Effector memory CD4-positive, alpha-beta T cell (primary cell): ENCODE measurements at places on chromosomes 5 and 9.

- H3K27ac ChIP-seq, result no peak overlapping the region
- H3K4me1 ChIP-seq, result no peaks in the 10 kb centered on the region
- no peak for DNase-seq
- no peak overlapping the region for H3K4me3 ChIP-seq
Observed at GRCh38 chr9:93261735-93262523, 78.0 kb downstream of the WNK2 start.

DNA sequence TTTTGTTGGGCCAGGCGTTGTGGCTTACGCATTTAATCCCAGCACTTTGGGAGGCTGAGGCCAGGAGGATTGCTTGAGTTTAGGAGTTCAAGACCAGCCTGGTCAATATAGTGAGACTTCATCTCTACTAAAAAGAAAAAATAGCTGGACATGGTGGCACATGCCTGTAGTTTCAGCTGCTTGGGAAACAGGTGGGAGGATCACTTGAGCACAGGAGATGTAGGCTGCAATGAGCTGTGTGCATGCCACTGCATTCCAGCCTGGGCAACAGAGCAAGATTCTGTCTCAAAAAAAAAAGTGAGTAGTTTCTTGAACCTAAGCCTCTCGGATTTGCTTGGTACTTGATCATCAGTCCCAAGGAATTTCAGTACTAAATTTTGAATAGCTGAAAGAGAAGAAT lies 26.9 kb downstream of the G3BP1 start:
- H3K4me3 ChIP-seq, result no peak overlapping the region
- H3K27me3 ChIP-seq, result no peaks in the 10 kb centered on the region
- DNase-seq, result no peak
- peaks cover 82% of the 10 kb centered on the region for H3K36me3 ChIP-seq
- H3K4me1 ChIP-seq, result no peaks in the 10 kb centered on the region

DNA sequence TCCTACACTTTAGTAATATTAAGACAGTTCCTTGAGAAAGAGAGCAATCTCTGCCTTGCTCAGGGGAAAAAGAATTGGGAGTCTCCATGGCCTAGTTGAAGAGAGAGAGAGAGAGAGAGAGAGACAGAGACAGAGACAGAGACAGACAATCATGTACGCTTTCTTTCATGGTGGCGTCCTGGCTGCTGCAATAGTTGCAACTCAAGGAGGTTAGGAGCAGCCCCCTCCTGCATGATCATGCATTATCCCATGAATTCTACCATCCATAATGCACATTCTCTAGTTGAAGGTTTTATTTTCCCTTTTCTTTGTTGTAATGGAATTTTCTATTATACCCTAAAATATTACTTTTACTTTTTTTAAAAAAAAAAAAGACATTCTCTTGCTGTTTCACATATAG lies 50.7 kb downstream of the PPP2R2B start:
- no peaks in the 10 kb centered on the region for H3K4me1 ChIP-seq
- H3K27ac ChIP-seq, result no peak overlapping the region
- no peak for DNase-seq
- H3K36me3 ChIP-seq, result no peaks in the 10 kb centered on the region
- no peaks in the 10 kb centered on the region for H3K27me3 ChIP-seq

DNA sequence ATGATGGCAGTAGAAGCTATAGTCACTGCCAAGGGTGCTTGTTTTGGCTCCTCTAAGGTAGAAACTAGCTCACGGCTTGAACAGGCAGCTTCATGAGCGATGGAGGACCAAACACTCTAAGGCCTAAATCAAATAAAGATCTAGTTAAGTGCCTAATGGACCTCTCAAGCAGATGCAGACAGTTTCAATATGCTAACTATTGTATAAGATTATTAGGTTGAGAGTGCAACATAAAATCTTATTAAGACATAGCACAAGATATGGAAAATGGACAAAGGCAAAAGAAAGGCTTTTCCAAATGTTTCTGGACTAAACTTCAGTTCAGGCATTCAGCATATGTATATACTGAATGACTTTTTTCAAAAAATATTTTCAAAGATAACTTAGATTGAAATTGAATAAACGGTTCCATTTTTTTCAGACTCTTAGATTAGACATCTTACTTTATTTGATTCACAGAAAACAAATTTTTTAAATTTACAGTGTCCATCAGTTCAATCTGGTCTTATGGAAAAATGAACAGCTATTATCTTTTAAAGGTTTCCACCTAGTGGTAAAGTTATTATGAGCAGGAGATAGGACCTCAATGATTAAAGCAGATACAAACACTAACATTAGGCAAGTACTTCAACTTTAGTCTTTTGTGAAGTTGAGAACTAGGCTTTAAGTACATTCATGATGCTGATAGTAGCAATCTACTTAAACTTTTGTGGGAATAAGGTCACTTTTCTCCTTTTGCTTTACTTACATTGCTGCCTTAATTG lies 1167.7 kb downstream of the MAT2B start:
- H3K27me3 ChIP-seq, result no peaks in the 10 kb centered on the region
- no peak for DNase-seq
- H3K4me3 ChIP-seq, result no peak overlapping the region
- H3K27ac ChIP-seq, result no peak overlapping the region

- H3K4me3 ChIP-seq, result no peak overlapping the region
- no peak overlapping the region for H3K27ac ChIP-seq
- no peaks in the 10 kb centered on the region for H3K27me3 ChIP-seq
- H3K4me1 ChIP-seq, result peaks cover 19% of the 10 kb centered on the region
- DNase-seq, result no peak
- H3K36me3 ChIP-seq, result no peaks in the 10 kb centered on the region
Observed at GRCh38 chr9:37413311-37413710, 9.2 kb upstream of the GRHPR start.

DNA sequence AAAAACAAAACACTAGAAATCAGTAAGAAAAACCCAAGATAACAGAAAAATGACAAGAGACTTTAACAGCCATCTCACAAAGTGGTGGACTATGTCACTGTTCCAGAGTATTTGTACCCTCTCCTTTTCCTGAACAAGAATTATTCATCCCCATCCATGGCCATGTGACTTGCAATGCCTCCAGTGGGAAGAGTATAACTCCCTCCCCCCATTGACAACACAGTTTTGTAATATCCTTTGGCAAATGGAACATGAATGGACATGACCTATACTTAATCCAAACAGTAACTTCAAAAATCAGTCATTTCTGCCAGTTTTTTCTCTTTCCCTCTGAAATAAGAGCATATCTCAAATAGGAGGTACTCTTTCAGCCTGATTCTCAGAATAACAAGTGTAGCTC lies 33.9 kb downstream of the PTBP3 start:
- no peak overlapping the region for H3K27ac ChIP-seq
- no peak for DNase-seq
- no peaks in the 10 kb centered on the region for H3K27me3 ChIP-seq
- no peaks in the 10 kb centered on the region for H3K4me1 ChIP-seq

- H3K36me3 ChIP-seq, result no peaks in the 10 kb centered on the region
- no peaks in the 10 kb centered on the region for H3K4me1 ChIP-seq
- DNase-seq, result no peak
- no peak overlapping the region for H3K27ac ChIP-seq
- no peaks in the 10 kb centered on the region for H3K27me3 ChIP-seq
Observed at GRCh38 chr5:159456261-159456660, 126.0 kb upstream of the IL12B start.
